Thyroid gland (tissue), 4 donors: ENCODE measurements at places on chromosomes 2 and 18. TPM values are rescaled to one million over a fixed set of nuclear protein-coding genes. Genes with fewer than 3 reads are reported as not detected.

Gene SERPINB10
- not detected for total RNA-seq

DNA sequence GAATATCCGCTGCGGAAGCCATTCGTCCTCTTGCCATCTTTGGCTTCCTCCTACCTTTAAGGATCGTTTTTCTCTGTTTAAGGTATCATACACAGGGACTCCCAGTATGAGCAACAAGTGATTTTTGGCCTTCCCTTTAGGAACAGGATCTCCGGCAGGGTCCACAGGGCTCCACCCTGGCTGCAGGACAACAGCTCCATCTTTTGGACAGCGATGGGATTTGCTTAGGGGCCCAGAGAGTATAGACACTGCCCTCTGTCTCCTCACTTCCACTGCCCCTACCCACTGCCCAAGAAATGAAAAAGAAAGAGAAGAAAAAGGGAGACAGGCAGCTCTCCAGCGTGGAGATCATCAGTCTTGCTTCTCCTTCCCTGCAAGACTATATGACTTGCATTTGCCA lies 224.5 kb downstream of the UXS1 start:
- no peak for DNase-seq

GRCh38 chr18:48714873-48715272 lies 176.0 kb downstream of the CTIF start:
- DNase-seq, result no peak

DNA sequence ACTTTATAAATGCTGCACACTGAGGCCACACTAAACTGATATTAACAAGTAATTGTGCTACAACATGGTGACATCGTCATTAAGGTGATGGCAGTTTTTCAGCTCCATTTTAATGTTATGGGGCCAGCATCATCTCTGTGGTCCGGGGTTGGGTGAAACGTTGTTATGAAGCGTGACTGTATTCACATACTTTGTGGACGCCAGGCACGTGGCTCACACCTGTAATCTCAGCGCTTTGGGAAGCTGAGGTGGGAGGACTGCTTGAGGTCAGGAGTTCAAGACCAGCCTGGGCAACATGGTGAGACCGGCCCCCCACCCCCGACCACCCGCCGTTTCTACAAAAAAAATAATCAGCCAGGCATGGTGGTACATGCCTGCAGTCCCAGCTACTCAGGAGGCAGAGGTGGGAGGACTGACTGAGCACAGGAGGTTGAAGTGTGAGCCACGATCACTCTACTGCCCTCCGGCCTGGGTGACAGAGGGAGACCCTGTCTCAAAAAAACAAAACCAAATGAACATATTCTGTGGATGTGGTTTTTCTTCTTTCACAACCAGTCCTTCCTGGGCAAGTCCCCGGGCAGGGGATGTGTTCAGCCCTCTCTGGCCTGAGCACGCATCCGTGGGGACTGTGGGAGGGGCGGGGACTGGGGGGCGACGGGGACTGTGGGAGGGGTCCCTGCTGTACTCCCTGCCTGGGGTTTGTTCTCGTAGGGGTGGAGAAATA lies 12.9 kb upstream of the GAL3ST2 start:
- no peak for DNase-seq

Gene REG3G
- not detected for total RNA-seq

Gene TMEM17
- total RNA-seq, result 6.0 TPM

DNA sequence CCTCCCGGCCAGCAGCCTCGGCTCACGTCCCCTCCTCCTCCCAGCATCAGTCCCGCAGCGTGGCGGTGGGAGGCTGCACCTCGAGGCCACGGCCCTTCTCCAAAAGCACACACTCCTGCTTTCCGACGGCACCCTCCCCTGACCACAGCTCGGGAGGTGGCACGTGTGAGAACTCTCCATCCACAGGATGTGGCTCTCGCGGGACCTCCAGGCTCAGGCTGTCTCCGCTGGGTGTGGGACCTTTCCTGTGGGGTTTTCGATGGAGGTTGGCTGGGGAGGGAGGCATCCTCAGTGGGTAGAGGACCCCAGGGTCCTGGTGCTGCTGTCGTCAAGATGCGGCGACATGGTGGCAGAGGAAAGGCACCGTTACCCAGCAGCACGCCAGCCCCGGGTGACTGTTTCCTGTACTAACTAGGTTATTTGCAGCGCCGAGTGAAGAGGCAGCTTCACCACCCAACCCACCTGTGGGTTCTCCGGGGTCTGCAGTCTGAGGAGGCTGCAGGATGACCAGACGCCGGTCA lies 42.8 kb upstream of the KCNG2 start:
- no peak for DNase-seq

DNA sequence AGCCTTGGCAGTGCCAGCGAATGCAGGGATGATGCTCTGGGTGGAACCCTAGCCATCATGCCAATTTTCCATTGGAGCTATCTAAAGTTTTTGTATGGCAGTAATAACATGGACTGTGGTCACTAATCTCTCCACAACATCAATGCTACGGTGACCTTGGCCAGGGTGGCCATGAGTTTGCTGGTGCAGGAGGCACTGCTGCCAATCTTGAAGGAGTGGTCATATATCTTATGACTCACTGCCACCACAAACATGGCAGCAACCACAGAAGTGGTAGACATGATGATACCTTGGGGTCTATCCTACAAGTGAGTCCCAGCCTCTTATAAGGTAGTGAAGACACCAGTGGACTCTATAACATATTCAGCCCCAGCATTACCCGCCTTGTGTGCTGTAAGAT lies 104.6 kb downstream of the EVA1A start:
- no peak for DNase-seq

GRCh38 chr18:42080340-42080739 lies 125.3 kb downstream of the PIK3C3 start:
- no peak for DNase-seq

DNA sequence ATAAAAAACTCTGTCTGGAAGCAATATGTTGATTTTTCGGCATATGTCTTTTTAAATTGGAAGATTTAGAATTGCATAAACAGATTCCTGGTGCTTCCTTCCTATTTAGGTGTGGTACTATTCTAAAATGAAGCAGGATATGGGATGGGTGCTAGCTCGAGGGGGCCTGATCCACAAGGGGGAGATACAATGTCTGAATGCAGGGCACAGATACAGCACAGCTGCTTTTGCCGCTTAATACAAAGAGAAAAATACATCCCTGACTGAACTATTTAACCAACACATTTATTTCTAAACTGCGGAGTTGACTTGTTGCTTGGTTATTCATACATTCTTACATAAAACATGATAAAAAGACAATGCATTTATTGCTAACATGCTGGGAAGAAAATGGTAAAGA lies 169.1 kb downstream of the TMEFF2 start:
- DNase-seq, result no peak

- no peak for DNase-seq
Measured at GRCh38 chr18:5738526-5738925, 156.8 kb downstream of the TMEM200C start.

DNA sequence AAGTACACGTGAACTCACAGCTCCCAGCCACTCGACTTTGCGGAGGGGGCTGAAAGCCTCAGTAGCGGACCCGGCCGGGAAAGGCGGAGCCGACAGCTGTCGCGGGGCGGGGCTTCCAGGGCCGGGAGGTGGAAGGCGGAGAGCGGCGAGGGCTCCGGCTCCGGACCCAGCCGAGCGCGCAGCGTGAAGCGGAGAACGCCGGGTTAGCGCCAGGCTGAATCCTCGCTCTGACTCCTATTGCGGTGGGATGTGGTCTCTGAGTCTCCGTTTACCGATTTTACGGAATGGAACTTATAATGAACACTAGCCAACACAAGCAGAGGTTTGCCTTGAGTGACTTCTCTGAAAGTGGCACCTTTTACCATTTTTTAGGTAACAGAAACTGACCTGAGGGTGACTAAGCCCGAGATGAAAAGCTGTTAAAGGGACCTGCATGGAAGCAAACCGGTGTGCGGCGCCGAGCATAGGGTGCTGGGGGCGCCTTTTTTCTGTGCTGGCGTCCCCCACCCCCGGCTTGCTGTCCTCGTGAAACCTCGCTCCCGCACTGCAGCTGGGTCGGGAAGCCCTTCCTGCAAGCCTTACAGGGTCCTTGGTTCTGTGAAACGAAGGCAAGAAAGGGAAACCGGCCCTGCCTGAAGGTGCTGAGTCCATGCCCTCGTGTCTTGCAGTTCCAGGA lies 72.9 kb downstream of the EN1 start:
- DNase-seq, result peak; percentile 52
